Nasal cavity respiratory epithelium epithelial cell of viscerocranial mucosa (primary cell): ENCODE measurements at places on chromosomes 5 and 9. TPM values are rescaled to one million over a fixed set of nuclear protein-coding genes. Genes with fewer than 3 reads are reported as not detected.

The SH3TC2 gene
- total RNA-seq, result 5.1 and 6.0 TPM in 2 replicates

The RLN2 gene
- 0.14 and 0.34 TPM in 2 replicates for total RNA-seq

The CENPK gene
- total RNA-seq, result 1.1 and 4.8 TPM in 2 replicates

The SYNPO gene
- 1.4 and 18.1 TPM in 2 replicates for total RNA-seq

The WDR38 gene
- not detected in 2 replicates for total RNA-seq
